Stimulated activated CD8-positive, alpha-beta memory T cell treated with anti-CD3 and anti-CD28 coated beads, Interleukin-7, amount 100 ng/mL, for 4 hours (primary cell): ENCODE measurements at places on chromosomes 16 and 17.

- DNase-seq: no peak
Measured at GRCh38 chr17:17834974-17835373, 1.8 kb downstream of the SREBF1 start.

GRCh38 chr17:38920374-38921291, 4.8 kb upstream of the LASP1NB start:
- no peak for DNase-seq

DNA sequence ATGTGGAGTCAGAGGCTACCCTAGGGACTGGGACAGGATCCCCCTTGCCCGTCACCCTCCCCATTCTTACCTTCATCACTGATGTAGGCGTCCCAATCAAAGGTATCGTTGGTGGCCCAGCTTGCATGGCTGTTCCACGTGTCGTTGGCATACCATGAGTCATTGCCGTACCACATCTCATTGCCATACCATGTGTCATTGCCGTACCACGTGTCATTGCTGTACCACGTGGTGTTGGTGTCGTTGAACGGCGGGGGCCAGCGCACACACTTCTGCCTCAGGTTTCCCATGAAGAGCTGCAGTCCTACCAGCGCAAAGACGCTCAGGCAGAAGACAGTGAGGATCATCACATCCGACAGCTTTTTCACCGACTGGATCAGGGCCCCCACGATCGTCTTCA, 4.8 kb downstream of the SCN4A start:
- DNase-seq: no peak

- no peak for DNase-seq
Measured at GRCh38 chr16:54540525-54541180, 254.1 kb upstream of the IRX3 start.

DNA sequence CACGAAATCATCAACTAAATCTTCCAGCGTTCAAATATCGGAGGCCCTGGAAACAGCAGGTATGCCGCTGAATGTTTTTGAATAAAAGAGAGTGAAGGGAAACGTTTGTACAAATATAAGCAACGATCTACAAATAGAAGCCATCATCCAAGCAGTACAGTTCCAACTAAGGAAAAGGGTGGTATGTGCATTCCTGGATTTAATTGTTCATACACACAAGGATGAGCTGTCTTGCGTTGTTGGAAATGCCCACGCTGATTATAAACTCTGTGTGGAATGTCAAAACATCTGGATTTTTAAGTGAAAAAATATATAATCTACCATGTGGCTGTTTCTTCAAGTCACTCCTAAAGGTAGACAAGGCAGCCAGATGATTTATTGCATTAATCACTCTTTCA, 191.8 kb upstream of the HSBP1 start:
- DNase-seq: no peak

DNA sequence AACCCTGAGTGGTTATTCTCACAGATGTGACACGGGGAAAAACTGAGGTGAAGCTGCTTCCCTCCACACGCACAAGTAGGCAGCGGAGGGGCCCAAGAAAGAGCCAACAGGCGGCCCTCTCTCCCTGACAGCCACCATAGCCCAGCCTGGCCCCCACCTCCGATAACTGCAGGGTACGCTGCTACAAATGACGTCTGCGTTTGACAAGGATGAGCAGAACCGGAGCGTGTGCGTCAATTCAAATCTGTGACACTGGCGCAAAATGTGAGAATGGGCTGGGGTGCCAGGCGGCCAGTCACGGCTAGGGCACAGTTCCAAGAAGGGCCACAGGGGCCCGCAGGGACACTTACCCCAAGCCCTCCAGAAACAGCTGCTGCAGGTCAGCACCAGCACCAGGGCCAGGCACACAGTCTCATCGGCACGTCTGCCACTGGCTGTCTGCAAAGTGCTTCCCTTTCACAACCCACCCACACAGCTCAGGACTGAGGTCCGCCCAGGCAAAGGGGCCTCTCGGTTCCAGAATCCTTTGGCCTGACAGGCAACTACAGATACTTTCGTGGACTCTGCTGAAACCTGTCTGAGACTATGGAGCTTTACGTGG, 14.4 kb downstream of the AXIN1 start:
- no peak for DNase-seq

GRCh38 chr17:37488607-37489196, 989 bp upstream of the DUSP14 start:
- peak; percentile 61 for DNase-seq

DNA sequence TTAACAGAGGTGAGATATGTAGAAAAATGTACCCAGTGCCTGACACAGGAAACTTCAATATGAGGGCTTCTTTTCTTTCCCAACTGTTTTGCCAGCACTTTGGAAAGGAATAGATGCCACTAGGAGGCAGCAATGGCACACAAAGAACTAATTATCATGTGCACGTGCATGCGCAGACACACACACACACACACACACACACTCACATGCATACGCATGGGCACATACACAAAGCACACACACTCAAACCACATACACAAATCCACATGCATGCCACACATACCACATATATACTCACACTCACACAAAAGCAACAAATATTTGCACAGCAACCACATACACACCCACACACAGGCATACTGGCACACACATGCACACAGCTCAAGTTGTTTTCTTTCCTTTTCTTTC, 8.8 kb upstream of the CEP112 start:
- peak; percentile 7 for DNase-seq

DNA sequence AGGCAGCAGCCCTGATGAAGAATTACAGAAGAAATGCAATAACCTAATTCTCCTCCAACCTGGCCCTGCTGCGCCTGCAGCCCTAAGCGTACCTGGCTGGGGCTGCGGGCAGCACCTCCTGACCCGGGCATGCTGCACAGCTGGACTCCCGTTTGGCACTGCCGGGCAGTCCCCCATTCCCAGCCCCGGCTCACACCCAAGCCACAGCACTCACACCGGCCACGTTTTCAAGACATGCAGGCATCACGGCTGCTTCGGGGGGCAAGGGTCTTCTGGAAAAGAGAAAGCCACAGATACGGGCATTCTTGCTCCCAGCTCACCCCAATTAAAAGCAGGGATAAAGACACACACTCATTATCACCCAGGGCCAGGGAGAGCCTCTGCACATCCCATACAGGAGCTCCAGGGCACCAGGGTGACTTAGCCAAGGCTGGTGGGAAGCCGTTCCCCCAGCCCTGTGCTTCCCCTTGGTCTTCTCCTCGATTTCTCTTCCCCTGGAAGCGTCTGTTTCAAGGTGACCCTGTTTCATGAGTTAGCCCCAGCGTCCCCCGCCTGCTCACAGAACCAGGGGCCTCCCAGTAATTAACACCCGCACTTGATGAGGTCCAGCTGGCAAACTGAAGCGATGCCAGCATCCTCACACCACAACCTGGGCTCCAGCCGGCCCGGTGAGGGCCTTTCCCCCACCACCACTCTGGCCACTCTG, 216.7 kb downstream of the C16orf78 start:
- no peak for DNase-seq
